ENCODE measurements at places on chromosomes 5 and 9.

GRCh38 chr5:171839112-171839511 is 53.5 kb downstream of the SMIM23 start:
- no peak for DNase-seq

DNA sequence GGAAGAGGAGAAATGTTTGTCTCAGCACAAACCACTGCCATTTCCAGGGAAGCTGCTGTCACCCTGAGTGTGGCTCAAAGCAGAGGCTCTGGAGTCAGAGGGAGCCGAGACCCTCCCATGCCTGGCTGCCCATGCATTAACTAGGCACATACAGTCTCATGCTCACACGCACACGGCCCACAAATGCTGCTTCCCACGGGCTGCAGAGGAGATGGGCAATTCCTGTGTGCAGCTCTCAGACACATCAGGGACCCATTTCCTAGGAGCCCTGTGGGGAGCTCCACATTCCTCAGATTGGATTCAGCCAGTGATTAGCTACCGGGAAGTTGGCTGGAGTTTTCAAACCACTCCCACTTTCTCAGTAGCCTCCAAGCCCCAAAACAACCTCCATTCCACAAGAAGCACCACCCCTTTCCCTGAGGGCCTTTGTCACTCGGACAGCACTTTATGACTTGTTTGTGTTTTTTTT is 9.1 kb upstream of the PTGES start:
- no peak for DNase-seq

DNA sequence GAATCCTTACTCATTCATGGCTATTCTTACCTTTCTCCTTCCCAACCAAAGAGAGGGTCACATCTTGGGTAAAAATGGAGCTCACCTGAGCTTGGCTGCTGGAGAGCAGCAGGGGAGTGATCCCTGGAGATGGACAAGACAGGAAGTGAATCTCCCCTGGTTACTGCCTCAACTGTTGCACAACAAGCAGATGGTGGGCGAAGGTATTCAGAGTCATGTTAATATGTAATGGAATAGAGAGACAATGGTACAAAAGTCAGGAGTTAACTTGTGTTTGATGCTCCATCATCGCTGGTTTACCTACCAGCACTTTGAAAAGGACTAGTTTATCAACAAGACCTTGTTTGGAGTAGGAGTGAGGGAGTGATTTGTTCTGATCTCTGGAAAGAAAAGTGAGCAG is 13.0 kb upstream of the PLPP1 start:
- DNase-seq, result no peak

GRCh38 chr5:124512236-124512635 is 234.2 kb downstream of the ZNF608 start:
- DNase-seq, result no peak

DNA sequence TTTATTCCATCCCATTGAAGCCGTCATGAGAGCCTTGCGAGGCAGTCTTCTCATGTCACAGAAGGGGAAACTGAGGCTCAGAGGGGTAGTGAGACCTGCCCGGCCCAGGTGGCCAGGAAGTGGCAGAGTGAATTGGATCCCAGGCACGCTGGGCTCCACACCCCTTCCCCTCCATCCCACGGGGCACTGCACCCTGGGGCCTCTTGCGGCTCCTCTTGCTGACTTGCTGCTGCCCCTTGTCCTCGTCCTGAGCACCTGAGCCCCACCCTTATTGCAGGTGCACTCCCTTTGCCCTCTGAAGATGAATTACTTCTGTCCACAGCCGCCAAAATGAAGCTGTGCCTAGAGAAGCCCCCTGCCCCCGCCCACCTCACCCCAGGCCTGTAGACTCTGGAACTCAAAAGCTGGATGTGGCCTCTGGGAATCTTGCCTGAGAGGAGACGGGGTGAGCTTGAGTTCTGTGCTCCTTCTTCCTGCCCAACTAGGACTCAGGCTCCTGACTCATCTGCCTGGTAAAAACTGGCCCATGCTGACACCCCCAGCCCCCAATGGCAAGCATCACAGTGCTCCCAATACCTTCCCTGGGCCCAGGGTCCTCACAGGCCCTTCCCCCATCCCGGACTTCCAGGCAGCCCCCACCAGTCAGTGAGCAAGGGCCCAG is 6.4 kb downstream of the NEURL1B start:
- DNase-seq, result no peak

DNA sequence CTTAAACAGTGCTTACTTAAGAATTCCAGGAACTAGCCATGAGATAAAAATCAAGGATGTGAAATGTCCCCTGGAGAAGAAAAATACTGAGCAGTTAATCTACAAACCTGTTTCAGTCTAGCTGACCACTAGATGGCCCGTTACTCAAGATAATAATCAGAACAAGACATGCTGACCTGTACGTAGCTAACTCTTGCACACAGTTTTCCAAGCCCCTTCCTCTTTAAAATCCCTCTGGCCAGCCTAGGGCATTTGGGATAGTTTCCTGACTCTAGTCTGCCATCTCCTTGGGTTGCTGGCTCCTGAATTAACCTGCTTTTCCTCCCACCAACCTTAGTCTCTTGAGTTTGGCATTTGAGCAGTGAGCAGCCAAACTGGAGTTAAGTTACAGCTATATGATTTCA is 59.2 kb upstream of the TRAF1 start:
- no peak for DNase-seq

GRCh38 chr5:176553260-176554085 is 4.3 kb downstream of the CDHR2 start:
- DNase-seq, result no peak
